T-helper 22 cell (primary cell): ENCODE measurements at places on chromosomes 3 and 15.

DNA sequence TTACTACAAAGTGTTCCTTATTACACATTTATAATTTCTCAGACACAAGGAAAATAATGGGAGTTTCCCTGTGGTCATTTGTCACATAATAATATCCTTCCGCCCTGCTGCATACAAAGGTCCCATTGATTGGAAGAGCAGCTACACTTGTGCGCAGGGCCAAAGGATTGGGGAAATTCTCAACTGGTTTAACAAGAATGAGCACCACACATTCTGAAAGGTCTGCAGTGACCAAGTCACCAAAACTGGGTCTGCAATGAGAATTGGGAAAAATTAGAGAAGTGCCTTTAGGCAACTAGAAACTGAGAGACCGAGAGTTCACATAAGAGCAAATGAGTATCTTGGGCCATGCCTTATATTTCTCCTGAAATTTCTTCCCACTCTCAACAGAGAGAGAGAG, 98.2 kb upstream of the NR2F2 start:
- no peak for DNase-seq

DNA sequence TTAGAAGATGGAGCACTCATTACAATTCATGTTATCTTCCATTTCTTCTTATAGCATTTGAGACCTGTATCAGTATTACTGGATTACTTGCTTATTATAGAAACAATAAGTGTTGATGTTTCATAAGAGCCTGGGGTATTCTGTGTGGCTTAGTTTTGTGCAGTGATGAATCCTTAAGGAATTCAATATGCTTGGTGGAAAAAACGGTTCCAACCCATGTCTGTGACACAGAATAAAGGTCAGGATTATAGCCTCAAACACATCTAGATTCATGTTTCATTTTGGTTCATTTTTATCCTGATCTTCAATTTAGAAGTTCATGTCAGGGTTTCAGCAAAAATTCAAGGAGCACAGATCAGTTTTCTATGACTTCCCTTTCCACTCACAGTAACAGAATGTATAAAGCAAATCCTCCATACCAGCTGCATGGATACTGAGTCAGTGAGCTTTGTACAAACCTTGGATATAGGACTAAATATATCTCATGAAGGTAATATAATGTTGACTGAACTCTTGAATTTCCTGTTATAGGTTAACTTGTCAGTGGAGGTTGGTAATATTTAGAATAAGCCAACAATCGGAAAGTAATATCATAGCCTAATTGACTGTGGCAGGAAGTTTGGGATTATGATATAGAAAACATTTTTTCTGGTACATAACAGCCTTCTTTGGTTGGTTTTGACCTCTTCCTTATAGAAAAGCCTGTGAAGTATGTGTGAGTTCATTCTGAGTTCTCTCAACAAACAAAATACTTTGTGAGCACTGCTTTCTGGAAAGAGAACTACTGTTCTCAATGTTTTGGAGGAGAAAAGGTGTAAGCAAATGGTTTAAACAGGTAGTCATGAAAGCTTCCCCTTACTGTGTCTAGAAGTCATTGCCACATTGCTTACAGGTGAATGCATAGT, 218.2 kb upstream of the TPM1 start:
- no peak for DNase-seq

GRCh38 chr3:156604642-156605144, 49.8 kb upstream of the SSR3 start:
- DNase-seq: no peak

DNA sequence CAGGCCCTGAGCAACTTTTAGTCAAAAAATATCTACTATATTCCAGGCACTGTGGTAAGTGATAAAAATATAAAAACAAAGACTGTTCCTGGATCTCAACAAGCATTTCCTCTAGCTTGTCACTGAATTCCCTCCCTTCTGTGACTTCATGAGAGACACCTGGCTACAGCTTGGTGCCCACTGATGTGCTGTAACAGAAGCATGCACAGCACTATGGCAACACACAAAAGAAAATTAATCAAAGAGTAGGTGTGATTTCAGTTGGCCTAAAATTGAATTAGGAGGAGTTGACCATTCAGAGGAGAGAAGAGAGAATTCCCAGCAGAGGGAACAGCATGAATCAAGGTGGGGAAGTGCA, 158.9 kb upstream of the LPP start:
- DNase-seq: no peak

- DNase-seq: no peak
Observed at GRCh38 chr3:95424279-95424678, 1361.4 kb downstream of the NSUN3 start.

GRCh38 chr3:58441514-58442450, 8.2 kb upstream of the PDHB start:
- DNase-seq: no peak

DNA sequence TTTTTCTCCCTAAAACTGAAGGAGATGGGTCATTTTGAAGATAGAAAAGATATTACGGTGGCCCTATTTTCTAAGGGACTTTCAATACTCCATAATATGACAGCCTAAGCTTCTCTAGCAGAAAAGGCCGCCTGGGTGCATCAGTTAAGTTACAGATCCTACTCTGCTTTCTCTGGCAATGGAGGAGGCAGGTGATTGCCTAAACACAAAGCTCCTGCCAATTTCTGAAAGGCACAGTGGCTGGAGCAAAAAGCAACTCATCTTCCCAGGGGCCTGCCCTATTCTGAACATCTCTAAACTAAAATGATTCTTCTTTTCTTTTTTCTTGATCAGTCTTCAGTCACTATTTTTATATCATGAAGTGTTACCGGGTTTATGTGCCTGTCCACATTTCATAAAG, 276.7 kb downstream of the CNTN4 start:
- DNase-seq: no peak

GRCh38 chr3:73786321-73786807, 161.6 kb upstream of the PDZRN3 start:
- DNase-seq: no peak

GRCh38 chr3:186366206-186366605, 4.2 kb upstream of the DGKG start:
- DNase-seq: no peak

DNA sequence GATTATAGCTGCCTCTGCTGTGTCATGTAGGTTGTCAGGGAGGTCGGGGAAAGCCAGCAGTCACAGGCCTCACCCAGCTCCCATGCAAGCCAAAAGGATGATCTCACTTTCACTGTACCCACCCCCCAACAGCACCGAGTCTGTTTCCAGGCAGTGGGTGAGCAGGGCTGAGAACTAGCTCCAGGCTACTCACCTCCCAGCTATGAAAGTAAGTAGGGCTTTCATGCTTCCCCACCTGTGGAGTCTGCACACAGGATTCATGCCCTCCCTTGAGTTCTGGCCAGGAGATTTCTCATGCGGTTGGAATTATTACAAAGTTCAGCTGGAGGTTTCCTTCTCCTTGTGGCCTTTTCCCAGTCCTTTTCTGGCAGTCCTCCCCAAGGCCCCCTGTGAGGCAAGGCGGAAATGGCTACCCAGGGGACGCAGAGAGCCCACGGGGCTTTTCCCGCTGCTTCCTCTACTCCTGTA, 356.2 kb downstream of the SV2B start:
- no peak for DNase-seq

DNA sequence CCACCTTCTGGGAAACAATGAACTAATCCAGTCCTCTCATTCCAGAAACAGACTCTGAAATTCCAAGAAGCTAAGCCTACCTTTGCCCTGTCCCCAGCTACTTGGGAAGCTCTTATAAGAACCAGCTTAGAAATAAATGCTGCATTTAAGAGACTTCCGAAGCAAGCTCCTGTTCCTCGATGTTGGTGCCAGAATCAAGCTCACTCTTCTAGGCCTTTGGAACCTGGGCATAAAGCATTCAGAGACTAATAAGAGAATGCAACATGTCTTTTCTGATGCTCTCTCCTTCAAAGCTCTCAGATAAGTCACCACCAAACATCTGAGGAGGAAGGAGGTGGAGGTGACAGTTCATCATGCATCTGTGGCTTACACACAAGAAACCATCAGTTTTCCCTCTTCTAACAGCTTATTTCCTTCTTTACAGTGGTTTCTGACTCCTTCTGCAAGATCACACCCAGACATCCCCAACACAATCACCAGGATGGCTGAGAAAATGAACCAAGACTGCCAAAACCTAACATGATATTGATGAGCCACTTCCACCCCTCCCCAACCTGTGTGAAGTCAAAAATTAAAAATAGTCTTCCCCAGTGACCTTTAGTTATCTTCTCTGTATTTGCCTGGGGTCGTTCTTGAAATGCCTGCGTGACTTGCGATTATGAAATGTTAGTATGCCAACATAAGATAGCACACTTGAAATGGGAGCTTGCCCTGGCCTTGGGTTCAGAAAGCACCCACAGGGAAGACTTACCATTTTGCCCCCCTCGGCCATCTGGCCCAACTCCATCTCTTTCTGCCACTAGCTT, 11.5 kb downstream of the ARHGEF3 start:
- DNase-seq: no peak

- DNase-seq: no peak
Observed at GRCh38 chr3:146300768-146301167, 49.9 kb upstream of the PLSCR4 start.

GRCh38 chr3:159260049-159260662, 458.3 kb downstream of the MFSD1 start:
- DNase-seq: no peak

DNA sequence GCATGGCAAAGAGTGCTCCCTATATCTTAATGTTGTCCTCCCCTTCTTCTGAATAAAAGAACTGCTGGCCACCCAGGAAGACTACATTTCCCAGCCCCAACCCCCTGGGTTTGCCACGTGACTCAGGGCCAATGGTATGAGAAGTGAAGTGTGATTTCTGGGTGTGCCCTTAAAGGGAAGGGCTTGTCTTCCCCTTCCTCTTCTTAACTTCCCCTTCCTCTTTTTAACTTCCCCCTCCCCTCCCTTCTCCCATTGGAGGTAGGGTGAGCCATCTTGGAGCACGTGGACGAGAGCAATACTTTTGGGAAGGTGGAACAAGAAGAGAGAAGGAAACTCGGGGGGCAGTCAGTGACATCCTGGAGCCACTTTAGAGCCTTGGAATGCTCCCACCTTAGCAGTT, 6.8 kb upstream of the KBTBD12 start:
- DNase-seq: no peak

- no peak for DNase-seq
Observed at GRCh38 chr3:171028779-171029232, 2.3 kb upstream of the SLC2A2 start.

DNA sequence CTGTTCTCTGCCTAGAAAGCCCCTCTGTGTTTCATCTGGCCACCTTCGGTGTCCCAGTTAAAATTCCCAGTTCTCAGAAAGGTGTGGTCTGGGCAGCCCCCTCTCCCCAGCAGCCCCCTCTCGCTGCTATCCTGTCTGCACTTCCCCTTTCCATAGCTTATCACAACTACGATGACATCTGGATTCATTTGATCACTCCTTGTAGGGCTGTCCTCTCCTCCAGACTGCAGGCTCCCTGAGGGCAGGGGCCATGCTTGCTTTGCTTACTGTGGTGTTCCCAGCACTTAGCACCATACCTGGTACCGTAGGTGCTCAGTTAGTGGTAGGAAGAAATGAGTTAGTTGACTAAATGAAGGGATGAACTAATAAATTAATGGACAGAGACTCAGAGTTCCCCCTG, 26.3 kb upstream of the GOLGA6C start:
- DNase-seq: no peak

GRCh38 chr3:36258421-36258820, 121.9 kb upstream of the STAC start:
- no peak for DNase-seq

GRCh38 chr3:143865302-143865701, 17.0 kb upstream of the SLC9A9 start:
- no peak for DNase-seq

GRCh38 chr15:49370782-49371181, 52.3 kb upstream of the FGF7 start:
- no peak for DNase-seq

GRCh38 chr15:42999201-42999779, 78.7 kb upstream of the TTBK2 start:
- no peak for DNase-seq

DNA sequence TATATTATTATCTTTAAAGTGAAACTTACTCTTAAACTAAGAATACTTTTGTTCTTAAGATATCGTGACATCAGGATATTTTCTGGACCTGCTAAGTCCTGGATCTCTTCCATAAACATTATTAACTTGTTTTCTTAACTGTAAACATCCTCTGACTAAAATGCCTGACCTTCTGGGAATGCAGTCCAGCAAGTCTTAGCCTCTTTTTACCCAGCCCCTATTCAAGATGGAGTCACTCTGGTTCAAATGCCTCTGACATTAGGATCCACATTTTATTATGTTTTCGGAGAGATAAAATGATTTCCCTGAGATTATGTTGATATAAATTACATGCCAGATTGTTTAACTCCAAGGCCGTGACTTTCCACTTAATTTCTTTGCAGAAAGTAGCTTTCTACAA, 37.6 kb downstream of the OSTN start:
- DNase-seq: no peak

- DNase-seq: no peak
Observed at GRCh38 chr3:4261406-4261805, 41.8 kb upstream of the SETMAR start.

DNA sequence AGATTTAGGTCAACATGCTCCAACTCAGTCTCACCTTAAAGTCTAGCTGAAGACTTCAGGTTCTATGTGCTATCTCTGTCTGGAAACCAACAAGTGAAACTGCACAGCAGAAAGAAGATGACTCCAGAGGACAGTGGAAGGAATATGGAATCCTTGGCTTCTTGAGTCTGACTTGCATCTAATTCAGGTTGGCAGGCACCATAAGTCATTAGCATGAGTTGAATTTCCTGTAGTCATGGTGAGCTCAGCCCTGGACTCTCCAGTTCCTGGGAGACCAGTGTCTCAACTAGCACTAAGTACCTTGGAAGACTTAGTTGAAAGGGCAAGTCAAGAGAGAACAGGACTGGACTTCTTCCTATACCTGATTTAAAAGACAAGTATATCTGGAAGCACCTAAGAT, 129.7 kb downstream of the DTWD1 start:
- no peak for DNase-seq

GRCh38 chr3:42504334-42505127, 2.1 kb downstream of the VIPR1 start:
- no peak for DNase-seq

GRCh38 chr3:151974067-151974466, 100.6 kb downstream of the SUCNR1 start:
- no peak for DNase-seq

DNA sequence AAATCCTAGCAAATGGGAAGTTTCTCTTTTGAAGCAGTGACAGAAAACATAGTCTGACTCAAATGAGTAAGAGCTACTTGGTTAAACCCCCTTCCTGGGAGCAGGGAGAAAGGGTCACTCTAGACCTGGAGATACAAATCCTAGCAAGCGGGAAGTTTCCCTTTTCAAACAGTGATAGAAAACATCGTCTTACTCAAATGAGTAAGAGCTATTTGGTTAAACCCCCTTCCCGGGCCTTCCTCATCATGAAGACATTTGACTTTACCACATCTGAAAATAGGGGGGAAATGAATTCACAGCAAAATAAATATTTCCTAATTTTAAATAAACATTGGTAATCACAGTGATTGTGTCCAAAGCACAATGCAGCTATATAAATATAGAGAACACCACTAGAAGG, 79.2 kb downstream of the FOXB1 start:
- DNase-seq: no peak
